ENCODE measurements at places on chromosomes 6 and 20. TPM values are rescaled to one million over a fixed set of nuclear protein-coding genes. Genes with fewer than 3 reads are reported as not detected.

The GSTA2 gene
- total RNA-seq = not detected

The CAP2 gene
- total RNA-seq = 20.9 TPM

The BAK1 gene
- 14.5 TPM for total RNA-seq

The MDFI gene
- total RNA-seq = 30.8 TPM

The ELOVL2 gene
- 0.09 TPM for total RNA-seq

The MCHR2 gene
- not detected for total RNA-seq

The C6orf132 gene
- 2.9 TPM for total RNA-seq

The PDYN gene
- total RNA-seq = not detected

The RCAN2 gene
- not detected for total RNA-seq

The FNDC11 gene
- total RNA-seq = 0.12 TPM

The SIRPD gene
- not detected for total RNA-seq

The CLPSL2 gene
- total RNA-seq = not detected

The PTGIS gene
- 58.2 TPM for total RNA-seq

The MUC21 gene
- not detected for total RNA-seq

The ZNF165 gene
- under 0.01 TPM for total RNA-seq

The GPX6 gene
- not detected for total RNA-seq

The HLA-DMA gene
- 4.3 TPM for total RNA-seq

The NNAT gene
- total RNA-seq = 0.47 TPM

The KIF16B gene
- total RNA-seq = 2.9 TPM

The CLDN20 gene
- not detected for total RNA-seq

The FAM209A gene
- total RNA-seq = not detected

The R3HDML gene
- total RNA-seq = not detected

The C6orf58 gene
- total RNA-seq = 0.35 TPM

The TMEM217 gene
- total RNA-seq = 0.17 TPM

The CDH4 gene
- total RNA-seq = 0.82 TPM

The RSPO3 gene
- total RNA-seq = 1.5 TPM

The SIRPA gene
- total RNA-seq = 18.8 TPM

All from pericardium fibroblast (primary cell).